Activated T-cell treated with anti-CD3 and anti-CD28 coated beads, Interleukin-2, amount 50 U/mL, for 4 hours (primary cell): ENCODE measurements at places on chromosomes 3 and 15. TPM values are rescaled to one million over a fixed set of nuclear protein-coding genes. Genes with fewer than 3 reads are reported as not detected.

DGKG gene
- 0.27 TPM for total RNA-seq

- DNase-seq, result no peak
Observed at GRCh38 chr15:80310776-80311175, 58.8 kb upstream of the CTXND1 start.

ADAMTS7 gene
- 0.24 TPM for total RNA-seq

ACOX2 gene
- total RNA-seq, result not detected

BOC gene
- 0.18 TPM for total RNA-seq
